ENCODE measurements at places on chromosomes 7 and 10.
A peak's percentile ranks its signal among the peaks of the same experiment; 100 is the strongest.

DNA sequence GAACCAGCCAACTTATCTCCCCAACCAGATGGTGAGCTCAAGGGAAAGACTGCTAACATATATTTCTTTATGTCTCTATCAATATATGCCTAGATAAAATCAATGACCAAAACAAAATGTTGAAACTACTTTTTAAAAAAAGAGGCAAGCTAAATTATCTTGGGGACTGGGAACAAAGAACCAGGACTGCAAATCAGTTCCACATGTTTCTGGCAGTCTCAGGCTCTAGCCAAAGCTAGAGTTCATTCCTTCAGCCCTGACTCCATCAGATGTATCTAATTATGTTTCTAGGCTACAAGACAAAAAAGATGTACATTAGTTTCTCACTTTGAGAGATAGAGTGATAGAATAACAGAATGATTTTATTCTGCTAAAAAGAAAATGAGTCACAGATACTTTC, 1290.3 kb upstream of the SORCS1 start:
- DNase-seq, result no peak

- DNase-seq, result no peak
Measured at GRCh38 chr10:43427166-43427825, 9.6 kb upstream of the ZNF487 start.

DNA sequence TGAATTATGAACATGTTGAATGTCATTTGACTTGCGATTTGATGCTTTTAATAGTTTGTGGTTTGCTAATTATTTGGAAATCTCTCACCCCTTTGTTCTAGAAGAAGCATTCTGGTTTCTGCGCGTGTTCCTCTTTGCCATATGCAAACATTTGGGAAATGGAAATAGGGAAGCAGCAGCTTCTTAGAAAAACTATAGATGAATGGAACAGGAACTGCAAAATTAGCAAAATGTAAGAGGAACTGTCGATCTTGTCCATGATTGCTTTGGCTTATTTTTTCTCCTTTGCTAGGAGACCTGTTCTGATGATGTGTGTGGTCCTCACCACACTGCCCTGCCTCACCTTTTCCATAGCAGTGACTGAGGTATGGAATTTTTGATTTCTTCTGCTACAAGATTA, 19.0 kb downstream of the TMEM236 start:
- DNase-seq, result no peak

- no peak for DNase-seq
Measured at GRCh38 chr10:80909254-80909653, 371.6 kb downstream of the SH2D4B start.

DNA sequence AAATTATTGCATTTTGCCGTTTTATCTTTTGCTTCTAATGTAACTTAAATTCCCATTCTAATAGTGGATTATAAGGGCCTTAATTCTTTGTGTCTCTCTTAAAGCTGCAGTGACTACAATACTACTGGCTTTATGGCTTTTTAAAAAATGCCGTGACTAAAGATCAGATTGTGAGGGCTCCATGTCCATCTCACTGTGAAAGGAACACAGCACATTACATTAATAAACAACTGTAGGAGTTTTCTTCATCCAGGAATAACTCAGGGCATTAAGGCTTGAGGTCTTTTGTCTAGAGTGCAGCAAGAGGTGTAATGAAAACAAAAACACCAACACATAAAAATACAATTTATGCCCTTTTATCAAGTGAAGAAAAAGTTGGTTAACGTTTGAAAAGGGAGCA, 205.3 kb downstream of the SKAP2 start:
- no peak for DNase-seq

DNA sequence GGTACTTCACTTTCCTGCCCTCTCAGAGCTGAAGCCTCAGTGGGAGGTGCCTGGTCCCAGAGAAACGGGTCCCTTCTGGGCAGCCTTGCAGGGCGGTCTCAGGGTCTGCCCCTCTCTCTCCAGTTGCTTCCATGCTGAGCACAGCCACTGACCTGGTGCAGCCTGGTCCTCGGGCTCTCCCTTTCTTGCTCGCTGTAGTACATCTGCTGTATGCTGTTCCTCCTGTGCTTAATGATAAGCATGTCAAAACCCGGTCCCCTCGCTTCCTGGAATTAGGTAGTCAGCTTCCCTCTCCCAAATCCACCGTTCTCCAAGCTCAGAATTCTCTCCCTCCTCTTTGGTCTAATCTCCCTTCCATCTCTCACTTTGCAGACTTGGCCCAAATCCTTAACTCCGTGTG, 11.0 kb upstream of the HPS1 start:
- no peak for DNase-seq

GRCh38 chr10:13309792-13310191, 9.9 kb upstream of the PHYH start:
- no peak for DNase-seq

GRCh38 chr7:123798532-123799188, 46.3 kb upstream of the HYAL4 start:
- no peak for DNase-seq

GRCh38 chr10:124285587-124286527, 132.9 kb downstream of the OAT start:
- DNase-seq, result no peak

- no peak for DNase-seq
Measured at GRCh38 chr7:144027070-144027469, 21.7 kb upstream of the OR2A5 start.

GRCh38 chr10:132396494-132397035, 435 bp upstream of the PWWP2B start:
- DNase-seq, result peak; percentile 81

- no peak for DNase-seq
Measured at GRCh38 chr10:3963191-3963673, 178.2 kb upstream of the KLF6 start.

- DNase-seq, result no peak
Measured at GRCh38 chr7:23691320-23691719, 11.3 kb downstream of the FAM221A start.

DNA sequence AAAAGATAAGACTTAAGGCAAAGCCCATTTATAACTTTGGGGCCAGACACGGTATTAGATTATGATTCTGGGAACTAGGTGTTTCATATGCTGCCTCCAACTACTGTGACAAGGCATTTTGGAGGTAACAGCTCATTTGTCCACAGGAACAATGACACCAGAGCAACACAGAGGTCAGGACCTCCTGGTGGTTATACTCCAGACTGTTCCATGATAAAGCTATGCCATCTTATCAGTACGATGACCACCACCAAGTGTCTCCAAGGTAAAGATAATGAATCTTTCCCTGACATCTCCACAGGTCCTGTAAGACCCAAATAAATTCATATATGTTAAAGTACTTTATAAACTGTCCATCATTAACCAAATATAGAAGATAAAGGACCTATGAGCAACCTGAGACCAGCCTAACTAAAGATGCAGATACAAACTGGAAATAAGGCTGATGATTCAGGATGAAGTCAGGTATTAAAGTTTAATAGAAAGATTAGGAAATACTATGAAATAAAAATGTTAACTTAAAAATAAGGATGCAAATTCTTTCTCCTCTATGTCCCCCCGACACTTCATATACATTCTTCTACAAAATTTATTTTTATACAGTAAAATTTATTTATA, 26.2 kb downstream of the CUL2 start:
- no peak for DNase-seq

DNA sequence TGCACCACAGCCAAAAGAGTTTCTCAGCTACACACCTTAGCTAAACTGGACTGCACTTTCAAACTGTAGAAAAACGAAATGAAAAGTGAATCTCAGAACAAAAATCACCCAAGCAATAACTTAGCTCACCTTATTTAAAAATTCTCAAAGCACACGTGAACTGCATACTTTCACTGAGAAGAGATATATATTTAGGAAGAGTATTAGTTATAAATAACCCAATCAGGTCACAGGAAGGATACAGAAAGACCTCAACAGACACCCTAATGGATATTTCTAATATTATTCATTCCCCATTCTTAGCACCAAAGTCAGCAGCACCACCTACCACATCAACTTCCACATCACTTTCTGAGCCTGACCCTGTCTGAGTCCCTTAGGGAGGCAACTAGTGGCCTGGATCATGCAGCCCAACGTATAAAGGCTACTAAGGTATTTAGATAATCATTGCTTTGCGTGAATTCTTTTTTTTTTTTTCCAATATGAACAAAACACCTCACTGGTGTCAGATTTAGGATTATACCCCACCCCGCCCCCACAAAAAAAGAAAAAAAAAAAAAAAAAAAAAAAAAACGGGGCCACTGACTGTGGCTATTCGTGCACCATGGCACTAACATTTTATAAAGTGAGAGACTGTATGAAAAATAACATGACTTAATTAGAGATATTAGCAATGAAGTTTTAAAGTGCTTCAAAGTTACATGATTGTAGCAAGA, 2.6 kb downstream of the ABI1 start:
- no peak for DNase-seq
